ENCODE measurements at places on chromosomes 2 and 18.

GRCh38 chr2:26712486-26713465, 20.3 kb downstream of the KCNK3 start:
- H3K4me1 ChIP-seq = no peaks in the 10 kb centered on the region
- H3K4me3 ChIP-seq = no peak overlapping the region
- DNase-seq = peak; percentile 80

DNA sequence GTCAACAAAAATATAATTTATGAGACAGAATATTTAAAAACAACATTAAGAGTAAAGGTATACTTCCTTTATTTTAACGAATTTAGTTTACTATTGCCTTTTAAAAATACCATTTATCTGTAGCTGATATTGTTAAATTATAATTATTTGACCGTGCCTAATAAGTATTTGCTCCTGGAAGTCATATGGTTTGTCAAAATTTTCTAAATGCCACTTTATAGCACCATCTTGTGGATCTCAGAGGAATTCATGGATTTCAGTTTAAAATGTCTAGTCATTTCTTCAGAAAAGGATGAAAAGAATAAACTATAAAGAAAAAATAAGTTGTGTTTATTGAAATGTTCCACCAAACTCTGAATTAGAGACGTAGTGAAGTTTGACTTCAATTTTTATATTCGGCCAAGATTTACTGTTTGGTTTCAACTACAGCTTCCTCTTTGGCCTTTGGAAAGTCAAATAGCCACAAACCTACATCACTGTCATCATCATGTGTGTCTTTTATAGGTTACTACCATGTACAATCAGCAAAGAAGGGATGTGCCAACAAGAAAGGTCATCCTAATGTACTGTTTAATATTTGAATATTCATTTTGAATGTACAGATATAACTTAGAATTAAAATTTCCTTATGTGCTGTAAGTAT, 10.3 kb upstream of the FTCDNL1 start:
- peaks cover 4% of the 10 kb centered on the region for H3K27me3 ChIP-seq
- DNase-seq = no peak
- no peak overlapping the region for H3K4me3 ChIP-seq
- no peaks in the 10 kb centered on the region for H3K36me3 ChIP-seq
- H3K4me1 ChIP-seq = no peaks in the 10 kb centered on the region

GRCh38 chr18:68498185-68498584, 216.7 kb downstream of the TMX3 start:
- no peak overlapping the region for H3K4me3 ChIP-seq
- DNase-seq = no peak
- no peaks in the 10 kb centered on the region for H3K4me1 ChIP-seq
- H3K36me3 ChIP-seq = no peaks in the 10 kb centered on the region

DNA sequence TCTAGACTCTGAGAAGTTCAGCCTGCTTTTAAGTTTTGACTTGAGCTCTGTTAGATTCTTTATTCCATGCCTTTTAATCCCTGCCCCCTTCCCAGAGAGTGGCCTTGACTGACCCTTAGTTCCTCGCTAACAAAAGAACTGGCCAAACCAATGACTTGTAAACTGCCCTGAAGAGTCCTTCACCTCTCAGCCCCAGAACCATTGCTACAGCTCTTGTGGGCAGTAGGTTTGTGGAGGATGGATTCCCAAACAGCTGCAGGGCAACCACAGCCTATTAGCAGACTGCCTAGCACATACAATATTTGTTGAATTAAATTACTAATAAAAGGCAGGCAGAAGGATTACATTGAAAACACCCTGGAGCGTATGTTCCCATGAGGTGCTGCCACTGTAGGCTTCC, 163.9 kb downstream of the MAIP1 start:
- H3K27ac ChIP-seq = no peak overlapping the region
- H3K4me3 ChIP-seq = no peak overlapping the region
- H3K27me3 ChIP-seq = no peaks in the 10 kb centered on the region

DNA sequence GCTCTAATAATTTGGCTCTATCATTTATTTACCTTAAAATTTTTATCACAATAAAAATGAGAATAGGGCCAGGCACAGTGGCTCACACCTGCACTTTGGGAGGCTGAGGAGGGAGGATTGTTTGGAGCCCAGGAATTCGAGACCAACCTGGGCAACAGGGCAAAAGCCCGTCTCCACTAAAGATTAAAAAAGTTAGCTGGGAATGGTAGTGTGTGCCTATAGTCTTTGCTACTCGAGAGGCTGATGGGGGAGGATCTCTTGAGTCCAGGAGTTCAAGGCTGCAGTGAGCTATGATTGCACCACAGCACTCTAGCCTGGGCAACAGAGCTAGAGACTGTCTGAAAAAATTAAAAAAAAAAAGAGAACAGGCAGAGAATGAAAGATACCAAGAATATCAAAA, 5.7 kb downstream of the MPHOSPH10 start:
- no peak overlapping the region for H3K4me3 ChIP-seq
- H3K36me3 ChIP-seq = peaks cover 62% of the 10 kb centered on the region
- H3K4me1 ChIP-seq = peaks cover 16% of the 10 kb centered on the region
- DNase-seq = no peak
- H3K27me3 ChIP-seq = no peaks in the 10 kb centered on the region

DNA sequence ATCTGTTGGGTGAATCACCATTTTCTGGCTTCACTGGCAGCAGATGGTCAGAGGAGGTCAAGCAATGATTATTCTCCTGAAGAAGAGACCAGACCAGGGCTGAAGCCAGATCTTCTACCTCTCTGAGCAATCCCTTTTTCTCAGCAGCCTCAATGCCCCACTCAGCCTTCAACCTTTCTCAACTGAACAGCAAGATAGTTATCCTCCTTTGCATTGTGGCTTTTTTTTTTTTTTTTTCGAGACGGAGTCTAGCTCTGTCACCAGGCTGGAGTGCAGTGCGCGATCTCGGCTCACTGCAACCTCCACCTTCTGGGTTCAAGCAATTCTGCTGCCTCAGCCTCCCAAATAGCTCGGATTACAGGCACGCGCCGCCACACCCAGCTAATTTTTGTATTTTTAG, 50.5 kb downstream of the ZFP36L2 start:
- no peak overlapping the region for H3K4me3 ChIP-seq
- no peaks in the 10 kb centered on the region for H3K36me3 ChIP-seq
- no peak overlapping the region for H3K27ac ChIP-seq
- H3K4me1 ChIP-seq = peaks cover 4% of the 10 kb centered on the region
- DNase-seq = no peak

- H3K4me3 ChIP-seq = no peak overlapping the region
- DNase-seq = no peak
- H3K4me1 ChIP-seq = peaks cover 8% of the 10 kb centered on the region
- H3K36me3 ChIP-seq = no peaks in the 10 kb centered on the region
- H3K27ac ChIP-seq = no peak overlapping the region
- H3K27me3 ChIP-seq = no peaks in the 10 kb centered on the region
These were observed 106.5 kb downstream of the SMC6 start for GRCh38 chr2:17646838-17647701.

DNA sequence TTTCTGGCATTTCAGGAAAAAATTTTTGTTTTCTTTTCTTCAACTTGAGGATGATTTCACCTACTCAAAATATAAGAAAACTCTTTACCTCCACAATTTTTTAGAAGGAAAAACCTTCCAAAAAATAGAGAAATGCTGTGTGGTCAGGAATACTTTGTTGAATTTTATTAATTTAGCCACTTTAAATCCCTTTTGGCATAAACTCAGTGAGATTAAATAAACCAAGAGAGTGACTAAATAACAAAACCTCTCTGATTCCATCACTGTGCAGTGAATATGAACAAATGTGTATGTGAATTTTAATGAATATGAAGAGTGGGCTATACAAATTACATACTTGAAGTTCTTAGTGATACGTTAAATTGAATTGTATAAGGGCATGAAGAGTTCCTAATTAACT, 25.8 kb upstream of the CYTIP start:
- H3K36me3 ChIP-seq = no peaks in the 10 kb centered on the region
- no peak overlapping the region for H3K4me3 ChIP-seq
- no peak overlapping the region for H3K27ac ChIP-seq
- no peak for DNase-seq
- H3K27me3 ChIP-seq = no peaks in the 10 kb centered on the region

GRCh38 chr2:190882411-190882766, 1.8 kb downstream of the GLS start:
- peak overlapping the region; percentile 97 for H3K27ac ChIP-seq
- H3K4me3 ChIP-seq = peak overlapping the region; percentile 83
- H3K36me3 ChIP-seq = no peaks in the 10 kb centered on the region
- H3K4me1 ChIP-seq = peaks cover 50% of the 10 kb centered on the region
- no peak for DNase-seq

- no peaks in the 10 kb centered on the region for H3K4me1 ChIP-seq
- no peak overlapping the region for H3K27ac ChIP-seq
- no peak for DNase-seq
- H3K4me3 ChIP-seq = no peak overlapping the region
These were observed 281.8 kb downstream of the CLIP4 start for GRCh38 chr2:29397039-29397438.

DNA sequence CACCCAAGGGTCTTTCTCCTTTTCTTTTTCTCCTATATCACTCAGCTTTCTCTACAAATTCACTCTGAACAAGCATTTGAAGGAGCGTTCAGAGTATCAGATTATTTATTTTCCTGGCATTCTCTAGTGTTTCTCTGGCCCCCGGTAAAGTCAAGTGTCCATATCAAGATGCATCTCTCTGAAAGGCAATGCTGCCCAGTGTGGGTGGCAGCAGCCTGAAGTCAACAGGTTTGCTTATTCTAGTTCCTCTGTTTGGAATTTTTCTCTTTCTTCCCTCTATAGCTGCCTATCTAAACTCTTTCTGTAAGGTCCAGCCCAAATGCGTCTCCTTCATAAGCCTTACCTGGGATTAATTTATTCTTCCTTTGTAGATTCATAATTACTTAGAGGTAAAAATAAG, 526.2 kb upstream of the TNP1 start:
- no peak overlapping the region for H3K4me3 ChIP-seq
- H3K27ac ChIP-seq = peak overlapping the region; percentile 4
- H3K4me1 ChIP-seq = no peaks in the 10 kb centered on the region
- H3K36me3 ChIP-seq = no peaks in the 10 kb centered on the region
- no peak for DNase-seq

DNA sequence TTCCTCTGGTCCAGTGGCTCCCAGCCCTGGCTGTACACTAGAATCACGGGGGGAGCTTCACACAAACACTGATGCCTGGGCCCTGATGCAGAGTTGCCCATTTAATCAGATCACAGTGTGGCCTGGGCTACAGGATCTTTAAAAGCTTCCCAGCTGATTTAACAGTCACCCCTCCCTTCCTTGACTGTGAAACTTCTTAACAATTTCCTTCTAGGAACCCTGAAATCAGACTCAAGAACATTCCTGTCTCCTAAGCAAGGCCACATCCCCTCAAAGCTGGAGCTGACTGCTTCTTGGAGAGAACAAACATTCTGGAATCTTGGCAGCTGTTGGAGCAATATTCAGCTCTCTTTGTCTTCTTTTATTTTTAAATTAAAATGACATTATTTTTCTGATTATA, 88.7 kb downstream of the ADD2 start:
- no peak for DNase-seq
- no peak overlapping the region for H3K4me3 ChIP-seq
- no peaks in the 10 kb centered on the region for H3K27me3 ChIP-seq
- no peak overlapping the region for H3K27ac ChIP-seq
- no peaks in the 10 kb centered on the region for H3K36me3 ChIP-seq

- no peaks in the 10 kb centered on the region for H3K36me3 ChIP-seq
- DNase-seq = no peak
- no peak overlapping the region for H3K4me3 ChIP-seq
These were observed 757.7 kb downstream of the KCNJ3 start for GRCh38 chr2:155456222-155456621.

DNA sequence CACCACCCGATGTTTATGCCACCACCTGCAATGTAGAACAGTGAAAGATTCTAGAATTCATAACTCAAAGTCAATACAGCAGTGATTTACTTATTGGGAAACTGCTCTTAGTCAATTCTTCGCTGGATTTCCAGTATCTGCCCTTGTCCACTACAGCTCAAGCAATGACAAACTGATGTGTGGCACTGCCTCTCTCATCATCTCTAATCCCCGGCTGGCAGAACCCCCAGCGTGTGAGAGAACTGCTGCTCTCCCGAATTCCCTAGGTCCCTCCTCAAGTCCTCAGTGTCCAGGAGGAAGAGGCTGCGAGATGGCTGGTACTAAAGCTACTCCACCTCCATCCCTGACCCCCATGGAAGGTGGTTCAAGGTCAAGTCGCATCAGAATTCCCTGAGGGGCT, 1.6 kb downstream of the TXNL4A start:
- H3K27ac ChIP-seq = peak overlapping the region; percentile 98
- H3K4me3 ChIP-seq = peak overlapping the region; percentile 85
- peaks cover 15% of the 10 kb centered on the region for H3K36me3 ChIP-seq

DNA sequence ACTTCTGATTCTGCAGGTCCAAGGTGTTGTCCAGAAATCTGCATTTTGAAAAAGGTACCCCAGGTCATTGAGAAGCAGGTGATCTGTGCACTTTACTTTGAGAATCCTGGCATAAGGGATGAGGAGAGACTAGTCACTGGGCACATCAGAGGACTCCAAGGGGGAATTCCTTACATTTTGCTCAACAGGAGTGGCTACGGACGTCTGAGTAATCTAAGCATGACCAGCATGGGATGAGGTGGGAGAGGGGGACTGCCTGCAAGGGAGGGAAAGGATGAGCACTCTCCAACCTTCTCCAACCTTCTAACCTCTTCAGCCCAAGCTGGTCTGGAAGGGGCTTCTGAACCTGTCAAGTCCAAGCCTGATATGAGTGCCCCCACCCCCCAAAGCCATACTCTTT, 55.5 kb downstream of the MARCHF4 start:
- no peak overlapping the region for H3K4me3 ChIP-seq
- H3K27me3 ChIP-seq = peaks cover 12% of the 10 kb centered on the region
- no peak overlapping the region for H3K27ac ChIP-seq

GRCh38 chr2:67616749-67617148, 219.6 kb downstream of the ETAA1 start:
- H3K27ac ChIP-seq = no peak overlapping the region
- H3K36me3 ChIP-seq = no peaks in the 10 kb centered on the region
- no peak for DNase-seq
- H3K27me3 ChIP-seq = no peaks in the 10 kb centered on the region

DNA sequence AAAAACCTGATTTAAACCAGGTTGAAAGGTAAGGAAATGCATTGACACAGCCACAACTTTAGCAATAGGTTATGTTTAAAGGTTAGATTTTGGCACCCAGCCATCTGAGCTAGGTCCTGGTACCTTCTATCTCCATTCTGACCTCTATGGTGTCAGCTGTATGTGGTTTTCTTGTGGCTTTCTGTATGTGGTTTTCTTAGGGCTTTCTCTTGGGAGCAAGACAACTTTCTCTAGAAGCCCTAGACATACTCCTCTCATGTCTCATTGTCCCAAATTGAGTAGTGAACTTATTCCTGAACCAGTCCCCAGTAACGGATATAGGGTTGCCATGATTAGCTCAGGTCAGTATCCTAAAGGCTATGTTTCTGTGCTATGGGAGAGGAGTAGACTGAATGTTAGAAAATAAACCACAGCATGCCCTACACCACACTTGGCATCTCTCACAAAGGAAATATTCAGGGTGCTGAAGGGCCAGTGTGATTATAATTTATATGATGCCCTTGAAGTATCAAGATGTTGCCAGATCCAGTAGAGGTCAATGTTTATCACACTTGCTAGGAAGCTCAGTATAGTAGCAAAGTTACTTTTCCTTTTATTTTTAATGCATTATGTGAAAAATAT, 176.1 kb downstream of the CAPN13 start:
- H3K4me1 ChIP-seq = peaks cover 17% of the 10 kb centered on the region
- H3K36me3 ChIP-seq = no peaks in the 10 kb centered on the region
- DNase-seq = no peak
- no peaks in the 10 kb centered on the region for H3K27me3 ChIP-seq

All from tibial artery (tissue), 4 donors.